ENCODE measurements at places on chromosomes 1 and 21. TPM values are rescaled to one million over a fixed set of nuclear protein-coding genes. Genes with fewer than 3 reads are reported as not detected.

Gene UBE2U
- not detected for total RNA-seq

Gene TEDDM1
- total RNA-seq, result not detected

Gene ST6GALNAC3
- total RNA-seq, result 0.14 TPM

Gene AMY1C
- 1.4 TPM for total RNA-seq

Gene PRELP
- not detected for total RNA-seq

Gene SLC45A1
- total RNA-seq, result 0.14 TPM

Gene GJA8
- total RNA-seq, result not detected

Gene CYP4B1
- 3.3 TPM for total RNA-seq

Gene RXRG
- not detected for total RNA-seq
